ENCODE measurements at places on chromosomes 2 and 18.

DNA sequence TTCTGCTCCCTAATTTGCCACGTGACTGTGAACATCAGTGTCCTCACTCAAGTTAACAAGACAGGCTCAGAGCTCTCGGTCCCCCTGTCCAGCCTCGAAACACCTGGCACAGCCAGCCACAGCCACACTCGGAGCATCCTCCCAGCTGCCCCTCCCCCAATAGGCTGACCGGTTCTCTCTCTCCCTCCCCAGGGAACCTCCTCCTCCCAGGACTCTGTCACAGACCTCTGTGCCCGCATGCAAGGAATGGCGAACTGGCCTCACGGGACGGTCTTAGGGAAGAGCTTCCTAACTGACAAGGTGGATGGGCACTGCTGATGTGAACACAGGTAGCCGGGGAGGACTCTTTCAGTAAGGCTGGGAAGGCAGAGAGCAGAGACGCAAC, 18.8 kb downstream of the CYP26B1 start:
- no peaks in the 10 kb centered on the region for H3K27me3 ChIP-seq
- no peaks in the 10 kb centered on the region for H3K4me1 ChIP-seq
- no peak overlapping the region for H3K27ac ChIP-seq
- H3K36me3 ChIP-seq, result no peaks in the 10 kb centered on the region
- no peak for DNase-seq

DNA sequence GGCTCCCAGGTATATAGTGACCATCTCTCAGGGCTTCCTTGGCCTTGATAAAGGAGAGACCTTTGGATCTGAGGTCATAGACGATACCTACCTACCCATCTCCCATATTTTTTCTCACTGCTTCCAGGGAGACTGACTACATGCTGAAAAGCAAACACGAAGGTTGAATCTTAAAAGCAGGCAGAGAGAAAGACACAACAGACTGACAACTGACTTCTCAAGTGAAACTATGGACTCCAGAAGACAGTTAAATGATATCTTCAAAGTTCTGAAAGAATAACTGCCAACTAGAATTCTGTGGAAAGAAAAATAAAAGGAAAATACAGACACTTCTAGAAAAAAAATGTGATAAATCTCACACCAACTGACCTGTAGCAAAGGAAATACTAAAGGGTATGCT, 76.5 kb upstream of the HAAO start:
- no peak for DNase-seq
- no peaks in the 10 kb centered on the region for H3K4me1 ChIP-seq
- H3K4me3 ChIP-seq, result no peak overlapping the region
- no peaks in the 10 kb centered on the region for H3K27me3 ChIP-seq

GRCh38 chr18:399631-400135, 100.8 kb downstream of the COLEC12 start:
- no peak overlapping the region for H3K27ac ChIP-seq
- no peaks in the 10 kb centered on the region for H3K27me3 ChIP-seq
- no peak overlapping the region for H3K4me3 ChIP-seq
- no peak for DNase-seq

DNA sequence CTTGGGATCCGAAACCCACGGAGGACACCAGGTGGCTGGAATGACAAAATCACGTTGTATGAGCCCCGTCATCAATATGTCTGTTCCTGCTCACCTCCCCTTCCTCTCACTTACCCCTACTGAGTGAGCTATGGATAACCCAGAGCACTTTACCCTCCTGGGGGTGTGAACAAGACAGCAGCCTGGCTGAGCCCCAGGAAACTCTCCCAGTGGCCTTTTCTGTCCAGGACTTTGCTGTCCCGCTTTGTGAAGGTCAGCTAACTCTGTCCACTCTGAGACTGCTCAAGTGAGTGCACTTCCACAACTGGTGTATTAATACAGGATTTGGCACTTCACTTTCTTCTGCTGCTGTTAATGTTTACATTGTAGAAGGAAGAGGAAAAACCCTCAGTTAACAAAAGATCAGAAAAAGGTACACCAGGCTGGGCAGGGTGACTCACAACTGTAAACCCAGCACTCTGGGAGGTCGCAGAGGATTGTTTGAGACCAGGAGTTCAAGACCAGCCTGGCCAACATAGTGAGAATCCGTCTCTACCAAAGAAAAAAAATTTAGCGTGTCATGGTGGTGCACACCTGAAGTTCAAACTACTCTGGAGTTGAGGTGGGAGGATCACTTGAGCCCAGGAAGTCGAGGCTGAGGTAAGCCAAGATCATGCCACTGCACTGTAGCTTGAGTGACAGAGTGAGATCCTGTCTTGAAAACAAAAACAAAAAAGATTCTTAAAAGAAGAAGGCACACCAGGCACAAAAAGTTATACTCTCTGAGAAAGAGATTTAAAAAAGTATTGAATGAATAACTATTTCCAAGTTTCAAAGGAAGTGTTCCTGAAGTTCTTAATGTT, 90.3 kb downstream of the CLHC1 start:
- DNase-seq, result no peak
- H3K36me3 ChIP-seq, result no peaks in the 10 kb centered on the region
- no peaks in the 10 kb centered on the region for H3K27me3 ChIP-seq
- H3K27ac ChIP-seq, result no peak overlapping the region

DNA sequence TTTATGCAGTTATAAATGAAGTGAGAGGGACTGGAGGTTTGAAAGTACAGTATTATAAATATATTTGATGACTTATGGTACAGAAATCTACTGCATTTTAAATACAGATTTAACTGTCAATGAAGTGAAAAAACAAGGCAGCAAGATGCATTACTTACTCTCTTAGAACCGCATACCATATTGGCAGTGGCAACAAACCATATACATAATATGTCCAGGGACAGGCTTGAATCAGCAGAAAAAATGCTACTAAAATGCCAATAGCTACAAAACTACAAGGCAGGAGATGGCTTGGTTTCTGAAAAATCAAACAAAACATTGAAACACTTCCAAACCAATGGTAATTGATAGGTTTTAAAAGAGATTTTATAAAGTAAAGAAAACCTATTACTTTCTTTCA, 77.2 kb downstream of the PIGN start:
- H3K27me3 ChIP-seq, result no peaks in the 10 kb centered on the region
- DNase-seq, result no peak
- H3K4me1 ChIP-seq, result no peaks in the 10 kb centered on the region
- H3K36me3 ChIP-seq, result no peaks in the 10 kb centered on the region
- no peak overlapping the region for H3K27ac ChIP-seq

- H3K4me3 ChIP-seq, result no peak overlapping the region
- no peak for DNase-seq
- H3K36me3 ChIP-seq, result no peaks in the 10 kb centered on the region
- no peak overlapping the region for H3K27ac ChIP-seq
- H3K4me1 ChIP-seq, result no peaks in the 10 kb centered on the region
Measured at GRCh38 chr2:10237392-10238321, 65.0 kb upstream of the HPCAL1 start.

DNA sequence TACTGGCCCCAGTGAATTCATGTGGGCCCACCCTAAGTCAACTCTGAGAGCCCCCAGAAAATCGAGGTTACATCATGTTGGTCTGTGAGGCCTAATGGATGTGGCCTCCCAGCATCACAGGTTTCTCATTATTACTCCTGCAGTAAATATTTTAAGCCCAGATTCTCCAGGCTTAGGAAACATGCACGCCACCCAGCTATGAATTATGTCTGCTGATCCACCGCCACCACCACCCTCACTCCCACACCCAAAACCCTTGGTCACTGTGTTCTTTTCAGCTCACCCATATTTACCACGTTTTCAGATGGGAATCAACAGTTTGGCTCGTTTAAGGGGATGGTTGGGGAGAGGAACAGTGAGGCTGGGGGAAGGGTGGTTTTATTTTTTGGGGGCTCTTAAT, 128.6 kb downstream of the NCK2 start:
- no peaks in the 10 kb centered on the region for H3K27me3 ChIP-seq
- no peak for DNase-seq
- H3K4me1 ChIP-seq, result peaks cover 69% of the 10 kb centered on the region

- no peak overlapping the region for H3K4me3 ChIP-seq
- no peaks in the 10 kb centered on the region for H3K27me3 ChIP-seq
- H3K36me3 ChIP-seq, result no peaks in the 10 kb centered on the region
Measured at GRCh38 chr2:48613211-48613610, 4.4 kb upstream of the GTF2A1L start.

DNA sequence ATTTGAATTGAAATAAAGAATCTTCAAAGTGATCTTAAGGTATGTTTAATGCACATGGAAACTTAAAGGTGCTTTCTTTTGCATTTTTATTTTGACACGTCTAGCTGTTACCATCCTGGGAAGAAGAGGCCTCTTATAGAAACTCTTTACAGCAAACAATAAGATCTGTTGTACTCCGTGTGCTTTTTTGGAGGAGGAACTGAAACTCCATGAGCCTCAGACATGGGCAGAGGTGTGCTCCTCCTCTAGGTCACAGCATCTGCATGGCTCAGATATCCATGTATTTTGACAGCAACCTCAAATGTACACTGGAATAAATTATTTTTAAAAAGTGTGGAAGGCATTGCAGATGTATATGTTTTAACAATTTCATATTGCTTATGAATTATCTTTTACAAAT, 783.3 kb upstream of the SALL3 start:
- DNase-seq, result no peak
- H3K27me3 ChIP-seq, result no peaks in the 10 kb centered on the region
- H3K27ac ChIP-seq, result no peak overlapping the region

DNA sequence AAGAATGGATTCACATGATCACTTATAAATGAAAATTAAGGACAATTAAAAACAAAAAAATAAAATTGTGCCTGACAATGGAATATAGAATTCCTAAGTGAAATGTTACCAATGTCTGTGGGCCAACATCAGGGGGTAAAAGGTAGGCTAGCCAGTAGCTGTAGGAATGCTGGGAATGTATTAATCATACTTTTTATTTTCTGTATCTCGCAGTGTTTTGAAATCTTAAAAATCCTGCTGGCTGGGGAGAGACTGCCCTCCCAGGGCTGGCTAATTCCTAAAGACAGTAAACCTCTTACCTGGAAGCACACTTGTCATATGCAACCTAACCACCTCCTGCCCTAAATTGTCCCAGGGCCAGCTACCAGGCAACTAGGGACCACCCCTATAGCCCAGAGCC, 69.8 kb downstream of the REV1 start:
- no peak overlapping the region for H3K4me3 ChIP-seq
- peaks cover 34% of the 10 kb centered on the region for H3K36me3 ChIP-seq
- H3K27ac ChIP-seq, result no peak overlapping the region
- no peaks in the 10 kb centered on the region for H3K4me1 ChIP-seq
- DNase-seq, result no peak
- no peaks in the 10 kb centered on the region for H3K27me3 ChIP-seq

- H3K4me1 ChIP-seq, result no peaks in the 10 kb centered on the region
- DNase-seq, result no peak
- H3K27ac ChIP-seq, result no peak overlapping the region
- no peak overlapping the region for H3K4me3 ChIP-seq
Measured at GRCh38 chr2:234678711-234679110, 181.8 kb upstream of the ARL4C start.

- no peaks in the 10 kb centered on the region for H3K27me3 ChIP-seq
- no peak for DNase-seq
- no peak overlapping the region for H3K4me3 ChIP-seq
- no peaks in the 10 kb centered on the region for H3K36me3 ChIP-seq
- no peak overlapping the region for H3K27ac ChIP-seq
- no peaks in the 10 kb centered on the region for H3K4me1 ChIP-seq
Measured at GRCh38 chr2:179059026-179059700, 9.2 kb upstream of the CCDC141 start.

- no peak overlapping the region for H3K27ac ChIP-seq
- H3K4me1 ChIP-seq, result no peaks in the 10 kb centered on the region
- no peak overlapping the region for H3K4me3 ChIP-seq
- H3K36me3 ChIP-seq, result no peaks in the 10 kb centered on the region
- H3K27me3 ChIP-seq, result no peaks in the 10 kb centered on the region
Measured at GRCh38 chr2:198662905-198663304, 794.8 kb downstream of the SATB2 start.

DNA sequence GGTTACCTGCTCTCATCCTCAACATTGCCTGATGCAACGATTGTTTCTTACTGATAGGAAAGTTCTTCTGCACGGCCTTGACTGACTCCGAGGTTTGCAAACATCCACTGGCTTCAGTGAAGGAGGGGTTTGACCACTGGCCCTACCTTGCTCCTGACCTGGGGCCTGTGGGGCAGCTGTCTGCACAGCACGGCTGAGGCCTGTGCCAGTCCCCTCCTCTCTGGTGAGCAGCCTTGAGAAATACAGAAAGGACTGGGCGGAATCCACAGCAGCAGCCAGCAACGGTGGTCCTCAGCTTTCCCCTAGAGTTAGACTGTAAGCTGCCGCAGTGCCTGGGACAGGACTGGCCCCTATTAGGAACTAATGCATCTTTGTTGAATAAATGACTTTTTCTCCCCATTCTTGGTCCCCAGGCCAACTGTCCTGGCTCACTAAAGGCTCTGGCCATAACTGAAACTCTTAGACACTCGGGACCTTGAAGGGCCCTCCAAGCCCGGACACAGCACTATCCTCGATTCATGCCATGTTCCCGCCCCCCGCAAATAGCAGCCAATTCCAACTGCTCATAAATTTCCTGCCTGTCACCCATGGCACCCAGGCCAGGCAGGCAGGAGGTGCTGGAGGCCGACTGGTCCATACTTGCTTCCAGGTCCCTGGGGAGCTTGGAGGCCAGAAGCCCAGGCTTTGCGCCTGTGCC, 26.7 kb downstream of the ATOH8 start:
- H3K36me3 ChIP-seq, result no peaks in the 10 kb centered on the region
- no peaks in the 10 kb centered on the region for H3K27me3 ChIP-seq
- no peaks in the 10 kb centered on the region for H3K4me1 ChIP-seq
- H3K4me3 ChIP-seq, result no peak overlapping the region
- no peak for DNase-seq

- no peak overlapping the region for H3K27ac ChIP-seq
- no peaks in the 10 kb centered on the region for H3K27me3 ChIP-seq
- H3K36me3 ChIP-seq, result peaks cover 2% of the 10 kb centered on the region
- no peak for DNase-seq
- no peaks in the 10 kb centered on the region for H3K4me1 ChIP-seq
- no peak overlapping the region for H3K4me3 ChIP-seq
Measured at GRCh38 chr2:121476684-121477083, 54.0 kb upstream of the RNU4ATAC start.

DNA sequence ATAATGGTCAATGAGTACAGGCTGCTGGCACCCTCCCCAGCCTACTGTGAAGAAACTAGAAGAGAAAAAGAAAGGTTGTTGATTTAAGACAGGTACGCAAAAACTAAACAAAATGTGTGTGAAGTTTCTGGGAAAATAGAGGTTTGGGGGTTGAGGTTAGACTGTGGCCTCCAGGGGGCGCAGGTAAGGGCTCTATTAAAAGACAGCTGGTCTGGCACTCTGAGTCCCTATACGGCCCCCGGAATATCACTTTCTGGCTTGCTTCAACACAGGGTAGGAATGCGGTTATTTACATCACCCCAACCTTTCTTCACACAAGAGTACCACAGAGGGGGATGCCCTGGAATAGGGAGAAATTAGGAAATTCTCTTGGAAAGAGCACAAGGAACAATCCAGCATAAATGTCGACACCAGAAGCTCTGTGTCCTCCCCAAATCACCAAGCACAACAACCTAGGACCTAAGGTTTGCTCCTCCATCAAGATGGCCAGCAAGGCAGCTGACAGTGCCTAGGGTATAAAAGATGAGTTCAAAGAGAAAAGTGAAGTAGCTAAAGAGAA, 480.8 kb upstream of the KLHL29 start:
- no peak overlapping the region for H3K27ac ChIP-seq
- no peaks in the 10 kb centered on the region for H3K36me3 ChIP-seq
- H3K4me3 ChIP-seq, result no peak overlapping the region

GRCh38 chr18:4319738-4320677, 135.1 kb downstream of the DLGAP1 start:
- H3K4me3 ChIP-seq, result no peak overlapping the region
- no peaks in the 10 kb centered on the region for H3K27me3 ChIP-seq
- DNase-seq, result no peak
- H3K4me1 ChIP-seq, result no peaks in the 10 kb centered on the region
- H3K36me3 ChIP-seq, result no peaks in the 10 kb centered on the region

All from effector memory CD4-positive, alpha-beta T cell (primary cell).